ENCODE measurements at places on chromosomes 12 and 14.

DNA sequence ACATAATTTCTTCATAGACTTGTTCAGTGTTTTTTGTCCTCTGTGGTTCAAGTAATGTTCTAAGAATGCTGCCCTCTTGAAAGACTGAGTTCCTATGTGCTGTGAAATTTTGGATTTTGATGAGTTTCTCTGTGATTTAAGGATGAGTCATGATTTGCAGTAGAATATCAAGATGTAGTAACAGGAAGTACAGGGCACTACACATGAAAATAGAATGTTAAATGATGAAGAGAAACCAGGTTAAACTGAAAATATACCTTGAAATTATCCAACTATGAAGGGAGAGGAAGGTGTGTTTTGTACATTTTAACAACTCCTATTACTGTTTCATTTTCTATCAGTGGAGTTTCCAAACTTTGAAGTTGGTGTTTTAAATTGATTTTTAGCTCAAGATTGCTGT is 4.8 kb downstream of the ELK3 start:
- DNase-seq, result no peak

DNA sequence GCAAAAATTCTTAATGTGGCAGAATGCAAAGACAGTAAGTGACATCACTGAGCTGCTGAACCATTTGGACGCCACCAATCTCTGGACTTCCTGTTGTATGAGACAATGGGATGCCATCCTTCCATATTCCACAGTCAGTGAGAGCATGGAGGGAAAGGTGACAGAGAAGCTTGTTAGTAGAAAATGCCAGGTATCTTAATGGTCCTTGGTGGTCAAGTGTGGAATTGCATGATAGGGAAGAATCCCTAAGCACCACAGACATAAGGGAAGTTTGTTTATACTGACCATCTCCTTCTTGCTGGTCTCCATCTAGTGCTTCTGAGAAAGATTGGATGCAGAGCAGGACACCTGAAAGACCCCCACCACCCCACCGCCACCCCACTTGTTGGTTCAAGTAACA is 1410.0 kb upstream of the TMEM132C start:
- DNase-seq, result no peak

- DNase-seq, result no peak
These were observed 1.5 kb upstream of the TAOK3 start for GRCh38 chr12:118374126-118374725.

GRCh38 chr14:72855913-72856312 is 38.0 kb downstream of the DPF3 start:
- peak; percentile 8 for DNase-seq

DNA sequence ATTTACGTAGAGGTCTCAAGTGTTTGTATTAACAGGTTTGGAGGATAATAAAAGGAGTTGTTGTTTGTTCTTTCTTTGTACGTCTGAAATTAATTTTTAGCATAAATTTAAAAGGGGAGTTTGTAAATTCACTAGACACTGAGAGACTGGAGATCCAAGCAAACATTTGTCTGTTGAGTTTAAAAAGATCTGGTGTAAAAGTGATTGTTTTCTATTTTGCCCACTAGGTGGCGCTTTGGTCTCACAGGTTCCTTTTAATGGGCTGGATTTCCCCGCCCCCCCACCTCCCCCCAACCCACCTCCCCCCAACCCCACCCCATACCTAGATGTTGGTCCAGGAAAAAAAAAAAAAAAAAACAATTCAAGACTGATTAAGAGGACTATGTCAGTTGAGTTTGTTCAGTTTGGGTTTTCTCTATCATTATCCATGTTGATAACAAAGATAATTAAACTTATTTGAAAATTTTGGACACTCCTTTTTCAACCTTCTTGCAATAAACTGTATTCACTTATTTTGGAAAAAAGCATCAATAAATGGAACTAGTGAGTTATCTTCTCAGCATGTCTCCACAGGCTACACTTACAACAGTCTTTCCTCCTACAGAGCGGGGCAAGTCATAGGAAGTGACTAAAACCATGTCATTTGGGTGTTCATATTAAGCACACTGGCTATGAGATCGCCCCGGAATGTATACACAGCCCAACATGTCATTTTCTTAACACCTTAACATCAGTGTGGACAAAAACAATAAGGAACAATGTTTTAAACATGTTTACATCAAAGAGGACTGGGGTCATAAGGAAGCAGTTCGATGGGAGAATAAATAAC is 841.1 kb downstream of the NRXN3 start:
- peak; percentile 55 for DNase-seq
